Stimulated activated naive CD8-positive, alpha-beta T cell treated with anti-CD3 and anti-CD28 coated beads, Interleukin-15, amount 100 ng/mL, for 72 hours (primary cell): ENCODE measurements at places on chromosomes 4 and X.

GRCh38 chrX:136203951-136204350 is 47.2 kb downstream of the MAP7D3 start:
- DNase-seq = no peak

DNA sequence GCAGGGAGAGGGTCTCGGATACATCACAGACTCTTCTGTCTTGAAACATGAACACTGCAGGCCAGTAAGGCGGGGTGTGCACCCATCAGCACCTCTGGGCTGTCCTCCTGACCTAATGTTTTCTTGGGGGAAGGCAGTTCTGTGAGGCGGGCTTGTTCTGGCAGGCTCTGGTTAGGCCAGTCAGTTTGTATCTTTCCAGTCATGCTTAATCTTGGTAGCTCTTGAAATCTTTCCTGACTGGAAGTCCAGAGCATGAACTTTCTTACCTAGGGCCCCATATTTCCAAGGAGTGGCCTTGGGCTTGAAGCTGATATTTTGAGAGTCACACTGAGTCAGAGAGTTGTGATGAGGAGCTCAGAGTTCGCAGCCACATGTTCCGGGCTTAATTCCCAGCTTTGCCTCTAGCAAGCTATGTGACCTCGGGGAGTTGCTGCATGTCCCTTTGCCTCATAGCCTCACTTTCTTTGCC is 54.2 kb upstream of the RASSF6 start:
- DNase-seq = no peak

DNA sequence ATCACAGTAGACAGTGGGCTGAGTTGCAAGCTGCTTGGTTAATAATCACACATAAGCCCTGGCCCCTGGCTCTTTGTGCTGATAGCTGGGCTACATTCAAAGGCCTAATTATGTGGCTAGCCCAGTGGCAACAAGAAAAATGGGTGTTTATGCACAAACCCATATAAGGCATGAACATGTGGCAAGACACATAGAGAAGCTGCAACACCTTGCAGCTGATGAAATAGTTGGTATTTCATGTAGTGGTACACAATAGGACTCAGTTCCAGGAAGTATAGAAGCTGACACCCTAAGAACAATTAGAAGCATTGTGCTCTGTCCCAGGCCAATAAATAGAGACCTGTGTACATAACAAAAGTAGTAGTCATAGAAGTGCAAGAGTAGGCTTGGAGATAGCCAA is 14.6 kb upstream of the ZNF630 start:
- no peak for DNase-seq

DNA sequence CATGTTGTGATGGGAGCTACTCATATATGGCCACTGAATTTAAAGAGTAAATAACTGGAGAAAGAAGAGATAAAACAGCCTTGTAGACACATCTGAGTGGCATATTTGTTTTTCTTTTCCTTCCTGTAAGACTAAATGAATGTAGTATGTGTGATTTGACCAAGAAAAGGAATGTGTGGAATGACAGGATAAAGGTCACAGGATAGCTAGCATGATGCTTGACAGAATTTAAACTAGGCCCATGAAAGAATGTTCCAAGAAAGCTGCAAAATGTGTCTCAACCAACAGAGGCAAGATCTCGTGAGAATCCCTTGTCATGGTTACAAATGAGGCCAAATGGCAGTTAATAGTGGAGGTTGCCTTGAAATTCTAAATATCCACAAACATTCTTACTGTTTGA is 137.0 kb downstream of the KCNIP4 start:
- DNase-seq = no peak
